Stimulated activated CD8-positive, alpha-beta memory T cell treated with anti-CD3 and anti-CD28 coated beads, Interleukin-4, amount 100 ng/mL, for 1 hour (primary cell): ENCODE measurements at places on chromosomes 5 and 9.

GRCh38 chr5:109399092-109399759, 10.5 kb downstream of the PJA2 start:
- no peak for DNase-seq

DNA sequence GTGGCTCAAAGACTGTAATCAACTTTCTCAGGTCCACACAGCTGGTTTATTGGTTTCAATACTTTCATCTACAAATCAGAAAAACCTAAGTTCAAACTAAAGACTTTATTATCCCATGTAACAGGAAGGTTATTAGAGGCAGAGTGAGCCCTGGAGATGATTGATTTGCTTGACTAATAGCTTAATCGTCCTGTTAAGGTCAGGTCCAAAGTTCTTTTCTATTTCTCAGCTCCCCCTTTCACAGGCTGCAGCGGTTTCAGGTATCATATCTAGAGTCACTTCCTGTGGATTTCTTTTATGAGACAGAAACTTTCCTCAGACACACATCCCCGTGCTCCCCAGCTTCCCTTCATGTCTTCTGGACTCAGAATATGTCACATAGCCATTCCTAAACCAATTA, 166.4 kb downstream of the PRELID2 start:
- no peak for DNase-seq

DNA sequence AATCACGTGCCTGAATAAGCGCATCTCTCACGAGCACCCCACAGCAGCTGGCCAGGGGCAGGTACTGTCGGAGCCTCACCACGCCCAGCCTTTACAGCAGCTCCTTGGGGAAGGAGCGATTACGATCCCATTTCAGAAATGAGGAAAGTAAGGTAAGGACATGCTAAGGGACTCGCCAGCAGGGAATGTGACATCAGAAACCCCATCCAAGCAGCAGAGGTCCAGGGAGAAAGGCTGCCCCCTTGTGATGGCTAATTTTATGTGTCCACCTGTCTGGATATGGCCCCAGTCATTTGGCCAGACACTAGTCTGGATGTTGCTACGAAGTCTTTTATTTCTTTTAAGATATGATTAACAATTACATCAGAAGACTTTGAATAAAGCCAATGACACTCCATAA, 77.3 kb downstream of the UBE2QL1 start:
- no peak for DNase-seq

- no peak for DNase-seq
Measured at GRCh38 chr5:157548513-157549282, 26.9 kb downstream of the ADAM19 start.

DNA sequence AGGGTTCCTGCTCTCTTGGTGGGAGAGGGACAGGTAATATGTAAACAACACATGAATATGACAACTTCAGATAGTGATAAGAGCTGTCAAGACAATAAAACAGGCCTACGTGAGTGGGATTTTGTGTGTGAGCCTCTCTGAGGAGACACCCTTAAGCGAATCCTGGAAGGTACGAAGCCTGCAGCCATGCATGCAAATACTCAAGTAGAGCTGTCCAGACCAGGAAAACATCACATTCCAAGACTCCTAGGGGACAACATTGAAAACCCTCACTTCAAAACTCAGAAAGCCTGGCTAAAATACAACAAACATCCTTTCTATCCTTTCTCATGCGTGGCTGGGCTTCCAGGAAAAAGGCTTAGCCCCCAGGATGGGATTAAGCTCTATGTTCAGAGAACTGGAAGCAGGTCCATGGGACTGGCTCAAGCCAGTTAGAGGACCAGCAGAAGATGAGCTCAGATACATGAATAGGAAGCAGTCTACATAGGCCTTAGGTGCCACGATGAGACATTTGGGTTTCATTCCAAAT, 124.8 kb upstream of the IQGAP2 start:
- no peak for DNase-seq

DNA sequence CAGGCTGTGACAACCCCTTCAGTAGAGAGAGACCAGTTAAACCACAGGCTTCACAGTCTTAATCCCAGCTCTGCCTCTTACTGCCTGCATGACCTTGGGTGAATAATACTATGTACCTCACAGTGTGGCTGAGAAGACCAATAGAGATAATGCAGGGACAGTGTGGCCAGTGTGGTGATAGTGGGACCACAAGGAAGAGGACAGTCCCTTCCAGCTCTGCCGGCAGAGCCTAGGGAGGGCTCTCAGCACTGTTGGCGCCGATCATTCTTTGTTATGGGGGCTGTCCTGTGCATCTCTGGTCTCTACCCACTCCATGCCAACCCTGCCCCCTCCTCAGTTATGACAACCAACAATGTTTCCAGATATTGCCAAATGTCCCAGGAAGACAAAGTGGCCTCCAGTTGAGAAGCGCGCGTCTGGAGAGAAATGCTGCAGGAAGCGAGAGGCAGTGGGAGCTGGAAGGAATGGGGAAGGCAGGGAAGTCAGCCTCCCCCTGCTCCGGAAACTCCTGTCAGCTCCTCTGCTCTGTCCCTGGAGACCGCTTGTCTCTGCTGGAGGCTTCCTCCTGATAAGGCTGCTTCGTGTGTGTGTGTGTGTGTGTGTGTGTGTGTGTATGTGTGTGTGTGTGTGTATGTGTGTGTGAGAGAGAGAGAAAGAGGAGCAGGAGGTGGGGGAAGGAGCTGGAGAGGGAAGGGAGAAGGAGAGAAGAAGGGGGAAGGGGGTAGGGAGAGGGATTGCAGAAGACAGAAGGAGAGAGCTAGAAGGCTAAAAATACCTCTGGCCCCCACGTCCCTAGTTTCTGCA, 31.8 kb upstream of the FABP6 start:
- DNase-seq, result no peak

DNA sequence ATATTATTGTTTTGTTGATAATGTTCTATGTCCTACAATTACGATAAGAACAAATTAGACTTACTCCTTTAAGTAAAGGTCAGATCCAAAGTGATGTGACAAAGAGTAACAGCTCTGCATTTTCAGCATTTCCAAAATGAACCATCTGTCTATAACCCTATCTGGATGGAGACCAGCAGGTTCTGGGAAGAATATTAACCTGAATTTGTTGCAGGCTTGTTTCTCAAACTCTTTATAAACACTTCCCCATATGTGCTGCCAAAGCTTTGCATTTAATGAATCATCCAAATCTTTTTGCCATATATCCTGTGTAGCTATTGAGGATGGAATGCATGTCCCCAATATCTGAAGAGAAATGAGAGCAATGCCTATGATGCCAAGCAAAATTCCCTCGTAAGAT, 198.9 kb upstream of the SLC27A6 start:
- no peak for DNase-seq

GRCh38 chr5:157756122-157756521, 12.6 kb downstream of the LSM11 start:
- DNase-seq, result no peak

- DNase-seq, result no peak
Measured at GRCh38 chr9:3824581-3824980, 298.8 kb upstream of the RFX3 start.

DNA sequence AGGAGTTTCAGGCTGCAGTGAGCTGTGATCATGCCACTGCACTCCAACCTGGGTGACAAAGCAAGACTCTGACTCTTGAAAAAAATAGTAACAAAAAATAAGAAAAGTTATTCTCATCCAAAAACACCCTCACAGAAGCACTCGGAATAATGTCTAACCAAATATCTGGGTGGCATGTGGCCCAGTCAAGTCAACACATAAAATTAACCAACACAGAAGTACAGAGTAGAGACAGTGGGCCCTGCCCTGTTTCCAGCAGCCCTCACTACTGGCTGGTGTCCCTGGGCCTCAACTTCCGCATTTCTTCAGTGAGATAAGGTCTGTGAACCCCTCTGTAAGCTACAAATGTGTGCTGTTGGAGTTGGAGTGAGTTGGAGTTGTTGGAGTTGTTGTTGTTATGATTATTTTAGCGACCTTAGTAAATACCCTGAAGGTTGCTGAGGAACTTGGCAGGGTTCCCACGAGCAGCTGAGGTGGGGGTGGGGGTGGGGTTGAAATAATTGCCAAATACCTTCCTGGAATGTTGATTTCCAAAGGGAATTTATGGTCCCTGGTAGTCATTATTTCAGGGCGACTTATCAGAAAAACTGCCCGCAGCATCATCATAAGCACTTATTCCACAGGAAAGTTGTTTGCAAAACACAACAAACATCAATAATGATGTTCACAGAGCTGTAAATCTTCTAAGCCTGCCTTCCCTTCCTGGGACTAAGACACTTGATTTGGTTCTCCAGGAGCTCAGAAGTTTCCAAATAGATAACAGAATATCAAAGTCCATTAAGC, 30.2 kb downstream of the C5orf15 start:
- no peak for DNase-seq

DNA sequence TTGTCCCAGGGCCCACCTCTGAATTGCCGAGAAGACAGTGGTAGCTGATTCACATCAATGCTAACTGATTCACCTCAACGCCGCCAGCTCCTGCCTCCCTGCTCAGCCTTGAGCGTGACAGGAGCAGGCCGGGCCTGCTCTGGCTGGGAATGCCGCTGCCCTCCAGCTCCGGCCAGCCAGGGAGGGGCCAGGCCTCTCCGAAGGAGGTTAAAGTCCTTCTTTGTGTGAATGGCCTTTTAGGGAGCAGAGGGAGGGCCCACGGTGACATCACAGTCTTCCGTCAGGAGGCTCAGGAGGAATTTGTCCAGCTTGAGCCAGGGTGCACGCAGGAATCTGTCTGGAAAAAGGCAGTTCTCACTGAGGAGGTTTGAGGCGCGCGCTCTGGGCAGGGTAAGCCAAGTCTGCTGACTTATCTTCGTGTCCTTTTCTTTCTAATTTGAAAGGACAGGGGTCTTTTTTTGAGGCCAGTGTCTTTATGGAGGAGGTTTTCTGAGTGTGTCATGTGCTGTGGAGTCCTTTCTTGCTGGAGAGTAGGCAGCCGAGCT, 82.7 kb downstream of the C9orf152 start:
- no peak for DNase-seq

DNA sequence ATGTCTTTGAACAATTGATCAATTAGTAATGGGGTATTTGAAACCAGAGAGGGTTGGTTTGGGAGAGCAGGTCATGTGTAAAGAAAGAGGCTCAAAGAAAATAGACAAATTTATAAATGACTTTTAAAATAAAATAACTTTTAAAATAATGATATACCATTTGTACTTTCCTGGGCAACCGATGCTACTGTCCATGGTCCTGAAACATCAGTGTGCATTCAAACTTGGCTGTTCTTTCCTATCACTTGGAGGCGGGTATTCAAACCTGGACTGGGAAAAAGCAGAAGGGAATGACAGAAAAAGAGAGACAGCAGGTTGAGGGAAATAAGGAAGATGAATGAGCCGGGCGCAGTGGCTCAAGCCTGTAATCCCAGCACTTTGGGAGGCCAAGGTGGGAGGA, 1446.4 kb upstream of the WWC1 start:
- no peak for DNase-seq

GRCh38 chr9:130089141-130089540, 35.4 kb downstream of the GPR107 start:
- no peak for DNase-seq

DNA sequence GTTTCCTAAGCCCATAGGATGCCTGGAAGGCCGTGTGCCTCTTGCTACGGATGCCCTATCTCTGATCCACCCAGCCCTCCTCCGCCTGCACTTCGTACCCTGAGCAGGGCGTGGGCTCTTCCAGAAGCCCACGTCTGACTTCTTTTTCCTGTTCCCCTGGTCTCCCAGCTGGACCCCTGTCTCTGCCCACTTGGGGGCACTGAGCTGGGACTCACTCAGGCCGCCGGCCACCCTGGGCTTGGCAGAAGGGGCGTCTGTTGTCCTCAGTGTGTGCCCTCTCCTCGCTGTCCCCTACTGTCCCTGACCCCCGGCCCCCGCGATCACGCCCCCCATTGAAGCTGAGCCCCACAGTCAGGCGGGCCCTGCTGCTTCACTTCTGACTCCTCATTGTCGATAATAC, 22.0 kb upstream of the RXRA start:
- DNase-seq, result no peak

GRCh38 chr5:33594006-33594405, 153.2 kb downstream of the TARS1 start:
- no peak for DNase-seq

DNA sequence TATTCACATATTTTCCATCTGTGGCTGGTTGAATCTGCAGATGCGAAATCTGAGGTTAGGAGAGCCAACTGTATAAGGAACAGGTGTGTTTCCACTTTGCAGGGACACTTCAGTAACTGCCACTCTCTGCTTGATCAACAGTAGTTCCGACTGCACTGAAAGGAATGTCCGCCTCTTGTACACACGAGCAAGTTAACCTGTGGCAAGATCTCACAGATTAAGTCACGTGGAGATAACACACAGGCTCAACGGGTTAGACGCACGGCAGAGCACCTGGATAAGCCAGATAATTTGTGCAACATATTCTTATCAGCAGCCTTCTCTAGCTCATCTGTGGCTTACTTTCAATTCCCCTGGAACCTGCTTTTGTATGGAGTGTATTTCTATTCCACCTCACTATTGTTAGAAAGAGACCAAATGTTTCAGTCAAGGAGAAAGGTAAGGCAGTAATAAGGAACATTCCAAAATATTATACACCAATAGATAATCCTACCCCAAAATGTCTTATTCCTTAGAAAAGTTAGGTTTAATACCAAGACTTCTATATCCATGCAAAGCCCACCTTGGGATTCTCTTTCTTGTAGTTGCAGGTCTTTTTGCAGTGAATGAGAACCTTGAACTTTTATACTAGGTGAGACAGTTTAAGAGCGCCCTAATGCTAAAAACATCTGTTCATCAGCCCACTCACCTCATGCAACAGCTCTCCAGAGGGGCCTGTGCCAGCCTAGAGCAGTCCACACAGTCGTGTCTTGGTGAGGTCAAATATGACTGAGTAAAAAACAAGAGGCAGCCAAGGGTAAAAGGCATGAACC, 6.5 kb upstream of the C9 start:
- no peak for DNase-seq

DNA sequence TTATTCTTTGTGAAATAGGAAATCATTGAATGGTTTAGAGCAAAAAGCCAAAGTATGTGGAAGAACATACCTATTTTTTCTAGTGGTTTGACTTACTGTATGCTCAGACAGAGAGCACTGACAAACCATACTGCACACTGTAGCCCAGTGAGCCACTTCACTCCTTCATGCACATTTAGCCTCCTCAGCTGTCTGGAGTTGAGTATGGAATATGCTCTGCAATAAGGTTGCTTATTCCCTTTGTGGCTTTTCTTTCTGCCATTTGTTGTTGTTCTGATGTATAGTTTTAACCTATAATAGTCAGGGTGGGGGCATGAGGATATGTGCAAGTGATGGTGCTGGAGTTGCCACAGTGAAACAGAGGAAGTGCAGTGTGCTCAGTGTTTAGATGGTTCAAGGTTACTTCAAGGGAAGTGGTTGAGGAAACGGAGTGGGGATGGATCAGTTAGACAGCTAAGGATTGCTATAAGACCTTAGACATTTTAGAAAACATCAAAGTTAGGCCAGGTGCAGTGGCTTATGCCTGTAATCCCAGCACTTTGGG, 100.7 kb downstream of the CDC42SE2 start:
- no peak for DNase-seq

GRCh38 chr9:135726138-135726853, 24.3 kb downstream of the KCNT1 start:
- no peak for DNase-seq

- no peak for DNase-seq
Measured at GRCh38 chr9:128033609-128034008, 33.5 kb downstream of the NAIF1 start.

- DNase-seq, result no peak
Measured at GRCh38 chr9:31542384-31543055, 841.9 kb upstream of the ACO1 start.

- DNase-seq, result no peak
Measured at GRCh38 chr9:93884808-93885207, 70.3 kb downstream of the BARX1 start.
